Stimulated activated CD8-positive, alpha-beta memory T cell treated with anti-CD3 and anti-CD28 coated beads, Interleukin-4, amount 100 ng/mL, for 1 hour (primary cell): ENCODE measurements at places on chromosomes 12 and 14.

DNA sequence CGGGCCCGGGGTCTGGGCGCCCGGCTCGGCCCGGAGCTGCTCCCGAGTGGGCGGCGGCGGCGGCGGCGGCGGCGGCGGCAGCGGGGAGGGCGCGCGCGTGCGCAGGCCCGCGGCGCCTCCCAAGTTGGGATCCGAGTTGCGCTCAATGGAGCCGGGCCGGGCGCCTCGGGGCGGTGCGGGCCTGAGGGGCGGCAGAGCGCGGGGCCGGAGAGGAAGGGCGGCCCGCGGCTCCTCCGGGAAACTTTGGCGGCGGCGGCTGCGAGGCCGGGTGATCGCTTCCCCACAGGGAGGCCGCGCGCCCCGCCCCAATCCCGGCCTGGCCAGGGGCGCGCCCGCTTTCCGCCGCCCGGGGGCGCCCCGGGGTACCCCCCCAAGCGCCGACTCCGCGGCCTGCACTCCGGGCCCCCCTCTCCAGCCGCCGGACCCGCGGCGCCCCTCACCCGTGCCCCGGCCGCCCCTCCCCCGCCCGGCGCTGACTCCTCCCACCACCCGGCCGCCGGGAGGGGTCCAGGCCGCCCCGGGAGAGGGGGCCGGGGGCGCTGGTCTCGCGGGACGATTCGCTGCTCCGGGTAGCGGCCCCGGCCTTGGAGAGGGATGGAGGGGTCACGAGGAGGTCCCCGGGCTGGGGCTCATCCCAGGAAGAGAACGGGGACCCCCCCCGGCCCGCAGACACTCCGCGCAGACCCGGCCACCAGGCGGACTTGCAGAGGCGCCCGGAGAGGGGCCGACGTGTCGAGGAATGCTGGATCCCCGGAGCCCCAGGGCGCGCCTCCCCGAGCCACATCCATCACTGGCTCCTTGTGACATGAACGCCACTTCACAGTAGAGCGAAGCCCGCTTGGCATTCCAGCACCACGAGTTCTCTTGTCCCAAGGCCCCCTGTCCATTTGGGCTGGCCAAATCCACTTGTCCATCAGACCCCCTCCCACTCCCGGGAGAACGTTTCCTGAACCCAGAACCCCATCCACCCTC lies at the start of gene RILPL1:
Gene RILPL1 (minus strand): TSS at position 48 of the 972 bp plus-strand sequence. CDS start 237 bp downstream, outside the sequence.
- no peak for DNase-seq

- no peak for DNase-seq
Observed at GRCh38 chr12:110199339-110200123, 75.4 kb downstream of the IFT81 start.

DNA sequence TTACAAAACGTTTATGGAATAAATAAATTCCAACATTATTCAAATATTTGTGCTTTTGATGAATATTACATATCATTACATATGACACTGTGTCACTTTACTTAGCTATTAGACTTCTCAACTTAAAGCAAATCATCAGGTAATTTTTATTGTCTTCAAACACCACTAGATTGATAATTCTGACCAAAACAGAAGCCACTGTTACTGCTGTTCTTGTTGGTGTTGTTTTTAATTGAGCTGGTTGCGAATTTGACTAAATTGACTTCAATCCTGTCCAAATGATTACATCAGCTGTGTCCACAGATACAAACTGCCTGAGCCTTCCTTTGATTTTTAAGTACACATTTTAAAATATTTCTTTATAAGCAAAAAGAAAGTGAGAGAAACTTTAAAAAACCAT lies 29.2 kb downstream of the PRKD1 start:
- no peak for DNase-seq

GRCh38 chr14:59330455-59330854 lies 134.7 kb downstream of the GPR135 start:
- no peak for DNase-seq

DNA sequence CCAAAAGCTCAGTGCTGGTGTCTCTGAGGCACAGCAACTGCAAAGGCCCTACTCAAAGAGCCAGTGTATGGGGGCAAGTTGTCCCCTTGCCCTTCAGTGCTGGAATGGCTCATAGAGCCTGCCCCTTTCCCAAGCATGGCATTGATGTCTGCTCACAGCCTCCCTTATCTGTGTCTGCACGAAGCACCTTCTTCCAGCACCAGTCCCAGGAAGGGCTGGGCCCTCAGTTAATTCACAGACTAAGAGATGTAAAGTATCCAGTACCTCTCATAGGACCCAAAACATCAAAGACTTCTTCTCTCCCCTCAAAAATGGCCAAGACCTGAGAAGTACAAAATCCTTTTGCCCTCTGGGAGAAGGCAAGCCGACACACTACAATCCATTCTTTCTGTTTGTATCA lies 1.6 kb upstream of the CMAS start:
- no peak for DNase-seq
